ENCODE measurements at places on chromosomes 6 and 20.

- DNase-seq, result no peak
Observed at GRCh38 chr6:10550764-10551163, 29.6 kb downstream of the GCNT2 start.

- DNase-seq, result peak; percentile 7
Observed at GRCh38 chr20:24066076-24066700, 77.6 kb upstream of the GGTLC1 start.

DNA sequence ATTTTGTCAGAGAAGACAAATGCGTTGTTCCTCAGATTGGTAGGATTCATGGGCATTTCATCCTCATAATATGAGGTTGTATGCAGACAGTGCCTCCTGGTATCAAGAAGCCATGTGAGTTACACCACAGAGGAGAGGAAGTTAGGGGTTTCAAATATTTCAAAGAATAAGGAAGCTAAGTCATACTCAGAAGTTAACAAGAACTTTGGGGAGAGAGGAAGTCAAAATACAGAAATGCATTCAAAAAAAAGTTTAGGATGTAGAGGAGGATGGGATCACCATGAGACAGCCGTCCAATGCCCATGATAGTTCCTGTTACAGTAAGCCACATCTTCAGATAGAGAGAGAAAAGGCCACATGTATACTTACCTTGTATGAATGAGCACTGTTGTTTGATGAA lies 22.3 kb downstream of the HLA-DOB start:
- DNase-seq, result peak; percentile 53

DNA sequence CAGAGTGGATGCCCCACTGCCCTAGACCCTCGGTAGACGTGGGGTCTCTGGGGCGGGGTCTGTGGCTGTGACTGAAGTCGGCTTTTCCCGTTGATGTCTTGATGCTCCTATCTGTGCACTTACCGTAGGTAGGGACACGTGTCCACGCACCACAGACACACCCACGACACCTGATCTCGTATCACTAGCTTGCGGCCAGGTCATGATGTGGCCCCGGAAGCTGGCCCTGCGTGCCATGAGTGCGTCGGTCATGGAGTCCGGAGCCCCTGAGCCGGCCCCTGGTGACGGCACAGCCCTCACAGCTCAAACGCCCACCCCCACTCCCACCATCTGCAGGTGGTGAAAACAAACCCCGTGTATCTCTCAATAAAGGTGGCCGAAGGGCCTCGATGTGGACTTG lies 33.9 kb upstream of the MRGBP start:
- DNase-seq, result no peak

- DNase-seq, result no peak
Observed at GRCh38 chr20:57397693-57398108, 6.5 kb downstream of the RBM38 start.

GRCh38 chr20:50625986-50626677 lies 65.2 kb downstream of the RIPOR3 start:
- DNase-seq, result no peak

- DNase-seq, result no peak
Observed at GRCh38 chr6:101595276-101595675, 201.8 kb downstream of the GRIK2 start.

DNA sequence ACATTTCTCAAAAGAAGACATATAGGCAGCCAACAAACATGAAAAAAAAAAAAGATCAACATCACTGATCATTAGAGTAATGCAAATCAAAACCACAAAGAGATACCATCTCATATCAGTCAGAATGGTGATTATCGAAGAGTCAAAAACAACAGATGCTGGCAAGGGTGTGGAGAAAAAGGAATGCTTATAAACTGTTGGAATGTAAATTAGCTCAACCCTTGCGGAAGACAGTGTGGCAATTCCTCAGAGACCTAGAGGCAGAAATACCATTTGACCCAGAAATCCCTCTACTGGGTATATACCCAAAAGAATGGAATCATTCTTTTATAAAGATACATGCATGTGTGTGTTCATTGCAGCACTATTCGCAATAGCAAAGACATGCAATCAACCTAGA lies 303.8 kb upstream of the THEMIS start:
- DNase-seq, result no peak

DNA sequence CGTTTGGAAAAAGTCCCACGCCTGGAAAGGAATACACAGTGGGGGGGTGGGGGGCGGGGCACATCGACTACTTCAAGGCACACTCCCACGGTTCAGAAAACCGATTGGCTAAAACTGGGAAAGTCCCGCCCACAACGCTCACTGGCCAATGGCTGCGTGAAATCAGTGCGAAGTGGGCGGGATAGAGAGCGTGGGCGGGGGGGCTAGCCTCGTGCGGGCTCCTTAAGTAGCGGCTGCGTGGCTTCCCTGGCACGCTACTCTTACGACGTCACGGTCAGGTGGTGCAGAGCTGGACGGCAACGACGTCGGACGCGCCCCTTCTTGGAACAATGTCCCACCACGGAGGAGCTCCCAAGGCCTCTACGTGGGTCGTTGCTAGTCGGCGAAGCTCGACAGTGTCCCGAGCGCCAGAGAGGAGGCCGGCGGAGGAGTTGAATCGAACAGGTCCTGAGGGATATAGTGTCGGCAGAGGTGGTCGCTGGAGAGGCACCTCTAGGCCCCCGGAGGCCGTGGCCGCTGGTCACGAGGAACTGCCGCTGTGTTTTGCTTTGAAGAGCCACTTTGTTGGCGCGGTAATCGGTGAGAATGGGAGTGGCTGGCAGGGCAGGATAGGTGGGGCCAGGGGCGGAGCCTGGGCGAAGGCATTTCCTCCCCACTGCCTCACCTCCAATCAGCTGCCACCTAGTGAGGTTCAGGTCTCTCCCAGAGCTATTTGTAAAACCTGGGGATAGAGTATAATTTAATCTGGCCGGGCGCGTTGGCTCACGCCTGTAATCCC lies at the start of gene DDX43:
TSS of gene DDX43 (plus strand) at position 252 of the 778 bp plus-strand sequence. CDS start at position 330, 78 bp downstream.
- no peak for DNase-seq

DNA sequence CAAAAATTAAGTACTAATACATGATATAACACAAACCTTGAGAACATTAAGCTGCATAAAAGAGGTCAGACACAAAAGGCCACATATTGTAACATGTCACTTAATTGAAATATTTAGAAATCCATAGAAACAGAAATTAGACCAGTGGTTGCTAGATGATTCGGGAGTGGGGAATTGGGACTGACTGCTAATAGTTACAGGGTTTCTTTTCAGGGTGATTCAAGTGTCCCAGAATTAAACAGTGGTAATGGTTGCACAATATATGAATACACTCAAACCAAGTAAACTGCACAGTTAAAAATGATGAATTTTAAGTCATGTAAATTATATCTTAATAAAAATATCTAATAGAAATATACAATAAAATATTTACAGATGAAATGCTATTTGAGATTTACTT lies 174.5 kb downstream of the WDR27 start:
- DNase-seq, result no peak

GRCh38 chr20:44495802-44496481 lies 20.3 kb downstream of the TTPAL start:
- DNase-seq, result no peak

- no peak for DNase-seq
Observed at GRCh38 chr20:35710884-35711587, 11.8 kb downstream of the ROMO1 start.

GRCh38 chr6:1711136-1711535 lies 101.4 kb downstream of the FOXC1 start:
- no peak for DNase-seq

DNA sequence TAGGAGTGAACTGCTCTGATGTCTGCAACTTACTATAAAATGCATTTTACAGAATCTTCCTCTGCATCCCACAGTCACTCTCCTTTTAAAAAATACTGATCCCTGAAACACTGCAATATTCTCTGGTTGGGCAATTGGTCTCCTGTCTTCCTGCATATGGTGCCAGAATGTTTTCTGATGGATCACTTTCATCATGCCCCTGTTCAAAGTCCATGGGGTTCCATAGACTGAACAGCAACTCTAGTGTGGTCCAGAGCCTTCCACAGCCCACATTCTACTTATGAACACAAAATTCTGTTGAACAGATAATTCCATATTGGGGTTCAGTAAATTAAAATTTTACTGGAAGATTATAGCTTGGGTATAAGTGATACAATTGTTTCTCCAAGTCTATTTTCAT lies 11.0 kb downstream of the GSTA2 start:
- no peak for DNase-seq

- DNase-seq, result no peak
Observed at GRCh38 chr6:110395221-110395620, 20.2 kb downstream of the DDO start.

DNA sequence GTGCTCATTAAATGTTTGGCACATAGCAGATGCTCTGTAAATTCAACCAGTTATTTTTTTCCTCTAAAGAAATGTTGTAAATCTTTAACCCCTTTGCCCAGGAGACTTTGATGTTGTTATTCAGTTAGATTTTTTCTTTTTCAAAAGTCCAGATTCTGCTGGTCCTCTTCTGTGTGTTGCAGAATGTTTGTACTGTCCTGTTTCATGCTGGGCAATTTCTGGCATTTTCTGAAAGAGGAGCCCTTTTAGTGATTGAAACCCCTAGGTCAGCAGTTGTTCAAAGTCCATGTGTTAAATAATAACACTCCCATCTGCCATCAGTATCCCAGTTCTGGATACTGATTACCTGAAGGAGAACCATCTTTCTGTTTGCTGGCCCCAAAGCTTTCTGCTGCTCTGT lies 1.3 kb upstream of the SLC17A1 start:
- DNase-seq, result no peak

DNA sequence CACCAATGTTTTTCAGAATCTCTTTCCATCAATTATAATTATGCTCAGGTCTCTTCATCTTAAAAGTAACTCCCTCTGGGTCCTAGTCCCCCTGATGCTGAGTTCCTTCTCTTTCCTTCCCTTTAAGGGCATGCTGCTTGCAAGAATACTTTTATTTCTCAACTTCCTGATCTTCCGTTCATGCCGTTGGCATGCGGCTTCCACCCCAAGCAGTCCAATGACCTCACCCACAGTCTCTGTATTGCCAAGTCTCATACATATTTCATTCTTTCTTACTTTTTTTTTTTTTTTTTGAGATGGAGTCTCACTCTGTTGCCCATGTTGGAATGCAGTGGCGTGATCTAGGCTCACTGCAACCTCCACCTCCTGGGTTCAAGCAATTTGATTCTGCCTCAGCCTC lies 83.5 kb downstream of the NDUFAF5 start:
- DNase-seq, result no peak

GRCh38 chr20:18466574-18466893 lies 296 bp downstream of the DZANK1 start:
- DNase-seq, result peak; percentile 81

GRCh38 chr6:37130704-37131103 lies 39.2 kb upstream of the PIM1 start:
- no peak for DNase-seq

GRCh38 chr6:37582306-37582705 lies 82.6 kb upstream of the CCDC167 start:
- no peak for DNase-seq

DNA sequence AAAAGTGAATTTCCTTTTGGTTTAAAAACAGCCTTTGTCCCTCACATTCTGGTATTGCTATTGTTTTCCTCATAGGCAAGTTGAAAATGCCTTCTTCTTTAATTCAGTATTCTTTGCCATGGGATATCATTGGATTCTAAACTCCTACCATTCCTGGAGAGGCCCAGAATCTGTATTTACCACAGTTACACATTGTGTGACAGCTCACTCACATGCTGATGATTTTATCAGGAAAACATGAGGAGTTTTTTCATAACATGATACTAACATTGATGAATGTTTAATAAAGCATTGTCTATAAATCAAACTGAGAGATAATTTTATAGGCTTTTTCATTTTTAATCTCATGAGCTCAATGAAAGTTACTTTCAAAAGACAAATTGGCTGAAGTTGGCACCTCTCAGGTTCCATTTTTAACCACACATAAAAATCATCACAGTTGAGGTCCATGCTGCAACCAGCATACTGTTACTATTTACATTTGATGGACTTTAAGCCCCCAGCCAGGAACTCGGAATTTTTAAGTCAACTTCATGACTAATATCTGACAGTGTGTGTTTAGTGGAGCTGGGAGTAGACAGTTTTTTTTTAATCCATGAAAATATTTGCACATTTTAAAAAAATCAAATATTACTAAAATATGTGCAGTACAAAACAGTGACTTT lies 82.8 kb downstream of the FAM83B start:
- no peak for DNase-seq

DNA sequence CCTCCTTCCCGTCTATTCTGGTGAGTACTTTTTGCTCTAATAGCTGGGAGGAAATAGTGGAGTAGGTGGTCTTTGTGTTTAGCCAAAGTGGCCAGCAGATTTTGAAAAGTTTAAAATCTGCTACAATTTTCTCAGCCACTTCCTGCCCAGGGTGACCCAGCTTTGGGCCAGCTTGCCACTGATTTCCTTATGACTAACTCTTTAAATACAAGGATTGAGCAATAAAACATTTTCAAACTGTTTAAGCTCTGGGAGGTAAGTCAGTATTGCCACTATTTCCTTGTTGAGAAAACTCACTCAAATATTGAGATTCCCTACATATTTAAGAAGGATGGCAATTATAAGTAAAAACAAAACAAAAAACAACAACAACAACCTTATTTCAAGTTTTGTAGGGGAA lies 54.5 kb downstream of the TRMT11 start:
- no peak for DNase-seq

DNA sequence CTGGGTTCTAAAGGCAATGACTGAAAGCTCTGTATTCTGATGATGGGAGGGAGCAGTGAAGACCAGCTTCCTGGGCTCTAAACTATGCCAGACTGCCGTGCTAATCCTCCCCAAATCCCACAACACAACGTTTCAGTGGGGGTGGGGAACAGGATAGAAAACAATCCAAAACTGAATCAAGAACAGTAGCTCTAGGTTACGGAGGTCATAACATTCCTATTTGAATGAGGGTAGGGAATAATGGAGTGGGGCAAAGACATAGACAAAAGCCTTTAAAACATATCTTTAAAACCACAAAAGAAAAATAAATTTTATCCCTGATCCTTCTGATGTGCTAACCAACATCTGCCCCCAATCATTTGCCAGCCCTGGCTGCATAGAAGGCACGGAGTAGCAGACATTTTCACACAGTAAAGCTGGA lies 7.8 kb downstream of the USP49 start:
- DNase-seq, result no peak

GRCh38 chr6:36596356-36596755 lies 2.2 kb downstream of the SRSF3 start:
- DNase-seq, result no peak

- DNase-seq, result no peak
Observed at GRCh38 chr6:90846824-90847223, 260.0 kb upstream of the MAP3K7 start.

DNA sequence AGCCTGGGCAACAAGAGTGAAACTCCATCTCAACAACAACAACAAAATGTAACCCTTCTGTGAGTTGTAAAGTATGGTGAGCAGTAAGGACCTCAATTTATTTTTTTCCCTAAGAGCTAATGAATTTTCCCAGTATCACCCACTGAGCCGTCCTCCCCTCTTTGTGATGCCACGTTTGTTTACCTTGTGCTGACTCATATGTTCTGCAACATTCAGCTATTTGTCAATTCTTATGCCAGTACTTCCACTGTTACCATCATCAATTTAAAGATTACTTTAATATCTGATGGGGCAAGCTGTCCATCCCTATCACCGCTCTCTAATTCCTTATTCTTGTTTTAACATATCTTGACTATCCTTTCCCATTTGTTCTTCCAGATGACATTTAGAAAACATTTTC lies 37.5 kb downstream of the MAK start:
- no peak for DNase-seq

- no peak for DNase-seq
Observed at GRCh38 chr6:42269553-42269952, 51.9 kb upstream of the MRPS10 start.

- DNase-seq, result no peak
Observed at GRCh38 chr6:40779409-40779808, 192.2 kb upstream of the LRFN2 start.

GRCh38 chr20:58854638-58855471 lies 2.3 kb downstream of the GNAS start:
- no peak for DNase-seq

Data from GDM1 (cell line).